LHCN-M2 (cell line): ENCODE measurements at places on chromosomes 4 and X. TPM values are rescaled to one million over a fixed set of nuclear protein-coding genes. Genes with fewer than 3 reads are reported as not detected.

LGI2 gene
- not detected in 2 replicates for total RNA-seq

RASL11B gene
- total RNA-seq: 0.17 and 0.32 TPM in 2 replicates

SPATA4 gene
- 0.11 TPM in 1 of 2 replicates, not detected in the other for total RNA-seq

SPANXB1 gene
- total RNA-seq: not detected in 2 replicates

CNGA1 gene
- not detected in 2 replicates for total RNA-seq
